ENCODE measurements at places on chromosomes 2 and 18.

- DNase-seq = no peak
Measured at GRCh38 chr2:138503087-138503442, 1.5 kb downstream of the SPOPL start.

DNA sequence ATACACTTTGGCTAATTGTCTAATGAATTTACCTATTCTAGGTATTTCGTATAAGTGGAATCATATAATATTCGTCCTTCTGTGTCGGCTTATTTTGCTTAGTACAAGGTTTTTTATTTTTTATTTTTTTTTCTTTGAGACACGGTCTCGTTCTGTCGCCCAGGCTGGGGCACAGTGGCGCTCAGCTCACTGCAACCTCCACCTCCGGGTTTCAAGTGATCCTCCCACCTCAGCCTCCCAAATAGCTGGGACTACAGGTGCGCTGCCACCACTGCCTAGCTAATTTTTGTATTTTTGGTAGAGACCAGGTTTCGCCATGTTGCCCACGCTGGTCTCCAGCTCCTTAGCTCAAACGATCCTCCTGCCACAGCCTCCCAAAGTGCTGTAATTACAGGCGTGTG lies 38.2 kb downstream of the PCBP1 start:
- no peak for DNase-seq

DNA sequence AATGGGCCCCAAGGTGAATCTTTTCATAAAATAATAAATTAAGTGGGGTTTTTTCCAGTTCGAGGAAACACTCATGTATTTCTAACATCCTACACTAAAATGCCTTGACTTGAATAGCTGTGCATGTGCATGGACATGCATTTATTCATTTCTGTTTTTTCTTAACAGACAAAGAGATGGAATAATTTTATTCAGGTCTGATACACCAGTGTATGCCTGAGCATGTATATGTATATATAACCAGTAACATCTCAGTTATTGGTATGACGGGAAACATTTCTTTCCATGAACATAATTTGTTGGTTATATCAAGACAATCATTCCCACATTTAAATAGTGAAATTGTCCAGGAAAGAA lies 468.7 kb upstream of the TNP1 start:
- DNase-seq = no peak

DNA sequence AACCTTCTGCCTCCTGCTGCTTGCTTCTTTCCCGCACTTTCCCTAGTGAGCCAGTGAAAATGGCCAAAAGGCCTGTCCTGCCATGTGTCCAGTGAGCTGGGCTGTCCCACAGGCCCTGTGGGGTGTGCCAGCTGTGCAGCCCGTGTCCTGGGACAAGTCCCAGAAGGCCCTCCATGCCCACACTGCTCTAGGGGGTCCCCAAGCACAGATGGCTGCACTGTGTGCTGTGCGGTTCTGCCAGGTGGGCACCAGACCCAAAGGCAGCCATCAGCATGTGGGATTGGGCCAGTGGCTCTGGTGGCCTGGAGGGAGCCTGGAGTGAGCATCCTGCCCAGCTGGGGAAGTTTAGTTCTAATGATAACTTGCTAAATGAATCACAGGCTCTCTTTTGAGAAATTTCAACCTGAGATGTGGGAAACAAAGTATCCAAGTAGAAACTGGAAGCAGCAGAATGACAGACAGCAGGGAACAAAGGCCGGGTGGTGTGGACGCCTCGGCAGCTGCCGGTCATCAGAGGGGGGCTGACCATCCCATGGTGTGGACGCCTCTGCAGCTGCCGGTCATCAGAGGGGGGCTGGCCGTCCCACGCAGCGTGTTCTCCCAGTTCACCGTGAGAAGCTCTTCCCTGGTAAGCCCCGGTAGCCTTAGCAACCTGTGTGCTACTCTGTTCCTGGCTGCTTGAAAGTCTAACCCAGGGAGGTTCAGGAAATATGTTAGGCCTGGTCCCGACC lies 9.9 kb upstream of the CNDP2 start:
- DNase-seq = no peak

DNA sequence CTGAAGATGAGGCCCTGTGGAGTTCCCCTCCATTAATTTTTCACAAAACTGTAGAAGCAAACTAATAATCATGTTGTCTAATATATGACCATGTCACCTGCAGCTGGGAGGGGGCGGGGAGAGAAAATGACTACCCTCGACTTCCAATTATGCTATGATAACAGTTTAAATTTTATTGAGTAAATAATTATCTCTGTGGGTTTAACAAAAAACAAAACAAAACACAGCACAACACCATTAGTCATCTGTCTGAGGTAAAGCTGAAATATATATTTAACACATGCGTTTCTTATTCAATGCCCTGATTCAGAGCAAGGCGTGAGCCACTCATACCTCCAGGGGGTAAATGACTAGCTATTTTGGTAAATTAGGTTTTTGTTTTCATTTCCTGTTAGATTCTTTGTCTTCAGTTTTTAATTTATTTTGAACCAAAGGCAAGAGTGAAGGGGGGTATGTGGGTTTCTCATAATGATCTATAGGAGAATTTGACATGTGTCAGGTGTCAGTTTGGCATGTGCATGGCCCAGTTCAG lies 77.4 kb upstream of the ZCCHC2 start:
- peak; percentile 64 for DNase-seq

DNA sequence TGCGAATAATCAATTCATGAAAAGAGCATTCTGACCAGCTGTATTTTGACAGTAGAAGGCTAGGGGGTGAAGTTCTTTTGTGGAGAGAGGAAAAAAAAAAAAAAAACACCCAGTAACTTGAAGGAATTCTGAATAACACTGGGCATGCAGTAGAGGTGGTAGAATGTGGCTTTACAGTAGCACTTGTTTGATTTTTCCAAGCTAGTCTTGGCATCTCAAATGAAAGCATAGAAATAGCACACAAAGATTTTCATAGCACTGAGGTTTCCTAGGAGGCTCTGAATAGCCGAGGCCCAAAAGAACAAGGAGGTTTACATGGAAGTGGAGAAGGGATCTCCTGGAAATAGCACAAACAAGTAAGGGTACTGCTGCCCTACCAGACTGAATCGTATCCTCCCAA lies 470.2 kb upstream of the CDH20 start:
- no peak for DNase-seq

DNA sequence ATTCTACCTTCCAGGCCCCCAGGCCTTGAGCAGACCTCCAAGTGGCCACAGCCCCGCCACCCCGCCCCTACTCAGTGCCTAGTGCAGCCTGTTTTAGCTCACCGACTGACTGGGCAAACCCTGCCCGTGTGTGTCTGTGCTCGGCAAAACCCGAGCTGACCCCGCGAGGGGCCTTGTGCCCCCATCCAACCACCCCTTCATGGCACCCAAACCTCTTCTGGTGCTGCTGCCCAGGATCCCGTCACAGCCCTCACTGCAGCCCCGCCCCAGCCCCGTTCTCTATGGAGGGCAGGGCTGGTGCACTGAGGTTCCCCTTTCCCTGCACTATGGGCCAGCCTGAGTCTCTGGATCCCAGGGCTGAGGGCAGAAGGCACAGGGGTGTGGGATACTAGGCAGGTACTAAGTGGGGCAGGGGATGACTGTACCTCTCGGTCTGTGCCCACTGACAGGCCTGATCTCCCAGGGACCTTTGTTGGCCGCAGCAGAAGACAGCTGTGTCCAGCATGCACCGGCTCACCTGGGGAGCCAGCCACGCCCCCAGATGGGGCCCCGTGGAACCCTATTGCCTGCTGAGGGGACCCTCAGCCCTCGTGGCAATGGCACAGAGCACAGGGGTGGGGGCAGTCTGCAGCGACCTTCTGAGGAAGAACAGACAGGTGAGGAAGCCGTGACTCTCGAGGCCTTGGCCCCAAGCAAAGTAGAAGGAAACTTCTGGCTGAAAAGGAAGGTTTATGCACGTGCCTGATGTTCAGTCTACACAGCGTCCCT lies 69.9 kb upstream of the OTOS start:
- no peak for DNase-seq

GRCh38 chr2:208311321-208311720 lies 45.3 kb downstream of the PIKFYVE start:
- no peak for DNase-seq

- DNase-seq = peak; percentile 39
Measured at GRCh38 chr2:191797500-191797899, 49.4 kb downstream of the CAVIN2 start.

GRCh38 chr2:105418522-105418921 lies 19.7 kb upstream of the FHL2 start:
- no peak for DNase-seq

GRCh38 chr2:241601841-241602240 lies 35.1 kb downstream of the THAP4 start:
- no peak for DNase-seq

GRCh38 chr2:140990416-140990815 lies 1140.4 kb downstream of the LRP1B start:
- no peak for DNase-seq

DNA sequence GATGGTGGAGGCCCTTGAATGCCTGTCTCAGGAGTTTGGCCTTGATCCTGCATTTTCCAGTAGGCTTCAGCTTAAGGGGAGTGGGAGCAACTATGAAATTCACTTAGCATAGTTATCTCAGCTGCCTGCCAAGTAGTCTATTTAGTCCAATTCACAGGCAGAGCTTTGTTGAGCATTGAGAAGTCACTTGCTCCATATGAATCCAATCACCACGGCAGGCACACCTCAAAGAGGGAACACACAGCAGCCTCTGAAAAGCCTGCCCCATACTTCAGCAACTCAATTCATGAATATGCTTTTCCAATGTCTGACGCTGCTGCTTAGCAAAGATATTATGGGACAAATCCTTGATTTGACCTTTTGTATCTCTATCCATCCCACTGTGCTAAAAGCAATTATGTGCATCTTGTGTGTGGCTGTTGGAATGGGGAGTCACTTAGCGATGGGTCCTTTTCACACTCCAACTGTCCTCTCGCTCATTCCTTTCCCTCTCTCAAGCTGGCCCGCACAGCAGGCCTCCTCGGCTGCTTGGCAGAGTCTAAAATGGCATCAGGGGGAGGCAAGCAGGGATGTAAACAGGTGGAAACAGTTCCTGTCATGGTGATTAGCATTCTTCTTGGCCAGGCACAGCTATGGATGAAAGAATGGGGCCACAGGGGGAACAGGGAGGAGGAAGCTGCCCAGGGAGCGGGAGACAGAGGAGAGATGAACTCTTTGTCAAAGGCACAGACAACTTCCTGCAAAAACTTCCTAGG lies 56.0 kb upstream of the LRPPRC start:
- no peak for DNase-seq

DNA sequence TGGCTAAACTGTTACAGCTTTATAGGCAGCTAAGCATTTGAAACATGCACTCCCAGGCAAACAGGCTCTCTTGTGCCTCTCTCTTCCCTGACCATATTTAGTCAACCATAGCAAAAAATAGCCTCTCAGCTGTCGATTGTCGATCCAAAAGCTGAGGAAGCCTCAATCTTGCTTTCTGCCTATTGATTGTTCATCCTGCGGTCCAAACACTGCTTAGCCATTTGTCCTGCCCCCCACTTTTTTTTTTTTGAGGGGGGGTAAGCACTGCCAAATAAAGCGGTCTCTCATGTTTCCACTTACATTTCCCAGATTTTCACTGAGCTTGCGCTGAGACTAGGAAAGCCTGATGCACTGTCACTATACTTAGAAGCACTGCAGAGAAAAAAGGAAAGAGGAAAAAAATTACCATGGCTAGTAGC lies 90.8 kb downstream of the MIB1 start:
- no peak for DNase-seq

GRCh38 chr2:223865124-223865523 lies 27.7 kb upstream of the AP1S3 start:
- no peak for DNase-seq

DNA sequence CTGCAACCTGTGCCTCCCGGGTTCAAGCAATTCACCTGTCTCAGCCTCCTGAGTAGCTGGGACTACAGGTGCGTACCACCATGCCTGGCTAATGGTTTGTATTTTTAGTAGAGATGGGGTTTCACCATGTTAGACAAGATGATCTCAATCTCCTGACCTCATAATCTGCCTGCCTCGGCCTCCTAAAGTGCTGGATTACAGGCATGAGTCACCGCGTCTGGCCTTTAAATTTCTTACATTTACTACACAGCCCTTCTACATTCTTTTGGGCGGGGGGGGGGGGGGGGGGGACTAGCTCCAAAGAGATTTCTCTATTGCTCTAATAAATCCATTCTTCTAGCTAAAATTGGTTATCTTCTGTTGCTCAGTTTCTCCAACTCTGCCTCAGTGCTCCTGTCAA lies 964.9 kb upstream of the ACVR2A start:
- no peak for DNase-seq

DNA sequence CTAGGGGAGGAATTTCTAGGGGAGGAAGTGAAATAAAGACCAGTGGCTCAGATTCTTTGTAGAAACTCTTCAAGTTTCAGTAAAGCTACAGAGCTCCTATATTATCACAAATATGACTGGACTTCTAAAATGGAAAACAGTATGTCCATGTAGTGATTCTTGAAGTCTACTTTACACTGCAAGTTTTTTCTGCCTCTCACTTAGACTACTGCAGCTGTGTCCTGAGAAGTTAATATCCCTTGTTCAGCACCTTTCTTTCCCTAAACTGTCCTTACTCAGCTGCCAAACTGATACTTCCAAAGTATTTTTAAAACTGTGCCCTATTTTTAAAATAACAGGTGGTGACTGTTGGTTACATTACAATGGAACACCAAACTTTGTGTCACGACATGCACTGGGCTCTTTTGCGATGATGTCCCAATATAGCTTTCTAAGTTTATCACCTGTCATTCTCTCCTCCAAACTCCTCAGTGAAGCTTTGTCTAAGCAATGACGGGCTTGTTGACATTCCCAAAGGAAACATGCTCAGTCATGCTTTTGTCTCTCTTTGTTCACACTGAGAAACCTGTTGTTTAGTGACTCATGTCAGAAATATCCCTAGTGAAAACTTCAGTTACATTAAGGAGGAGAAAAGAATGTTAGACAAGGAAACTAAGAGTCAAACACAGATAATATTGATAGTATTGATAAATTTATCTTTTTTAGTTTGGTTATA lies 341.1 kb downstream of the ARL6IP6 start:
- DNase-seq = peak; percentile 45

DNA sequence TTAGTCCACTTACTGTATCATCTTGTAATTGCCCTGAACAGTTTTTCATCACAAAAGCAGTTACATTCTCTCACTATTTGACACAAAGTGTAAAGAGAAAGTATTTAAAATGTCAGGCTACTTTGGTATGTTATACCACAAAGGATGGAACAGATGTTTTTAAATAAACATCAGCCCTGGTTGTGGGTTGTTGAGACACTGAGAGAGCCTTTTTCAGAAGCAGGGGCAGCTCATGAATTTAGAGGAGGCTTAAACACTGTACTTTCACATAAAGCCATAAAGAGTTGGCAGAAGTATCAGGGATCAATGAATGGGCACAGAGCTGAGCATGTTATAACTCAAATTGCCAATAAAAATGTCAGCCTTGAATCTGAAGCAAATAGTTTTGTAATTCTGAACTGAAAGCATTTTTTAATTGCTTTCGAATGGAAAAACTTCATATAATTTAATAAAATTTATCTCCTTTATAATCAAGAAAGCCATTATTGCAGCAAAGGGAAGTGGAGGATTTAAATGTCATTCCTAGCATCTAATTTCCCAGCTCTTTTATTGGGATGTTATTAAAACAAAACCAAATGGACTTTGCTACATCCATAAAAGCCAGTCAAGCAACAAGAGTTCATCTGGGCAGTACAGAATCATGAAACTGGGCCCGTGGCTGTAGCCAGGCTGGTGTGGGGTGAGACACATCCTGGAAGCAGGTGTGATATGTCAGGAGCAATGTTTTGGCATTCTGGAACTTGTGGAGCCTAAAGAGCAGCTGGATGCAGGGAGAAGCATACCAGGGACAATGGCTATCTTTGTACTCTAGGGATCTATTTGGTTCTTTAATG lies 95.1 kb upstream of the NT5C1B start:
- no peak for DNase-seq

Measured in NCI-H1105 (cell line).